Kidney (tissue), 22 donors: ENCODE measurements at places on chromosomes 7 and 10.

DNA sequence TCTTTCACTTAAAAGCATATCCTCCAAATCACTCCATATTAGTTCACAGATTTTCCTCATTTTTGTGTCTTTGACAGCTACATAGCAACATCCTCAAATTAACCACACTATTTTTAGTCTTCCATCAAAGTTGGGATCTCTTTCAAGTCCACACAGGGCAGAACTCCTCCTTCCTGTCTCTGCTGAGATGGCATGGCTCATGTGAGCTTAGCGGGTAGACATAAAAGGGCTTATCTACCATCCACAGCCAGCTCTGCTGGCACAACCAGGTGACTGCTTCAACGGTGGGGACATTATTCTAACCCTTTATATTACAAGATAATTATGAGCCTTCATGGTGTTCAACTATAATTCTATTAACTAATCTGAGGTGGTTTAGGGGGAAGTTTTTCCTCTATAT, 35.5 kb downstream of the ICA1 start:
- no peak for DNase-seq

DNA sequence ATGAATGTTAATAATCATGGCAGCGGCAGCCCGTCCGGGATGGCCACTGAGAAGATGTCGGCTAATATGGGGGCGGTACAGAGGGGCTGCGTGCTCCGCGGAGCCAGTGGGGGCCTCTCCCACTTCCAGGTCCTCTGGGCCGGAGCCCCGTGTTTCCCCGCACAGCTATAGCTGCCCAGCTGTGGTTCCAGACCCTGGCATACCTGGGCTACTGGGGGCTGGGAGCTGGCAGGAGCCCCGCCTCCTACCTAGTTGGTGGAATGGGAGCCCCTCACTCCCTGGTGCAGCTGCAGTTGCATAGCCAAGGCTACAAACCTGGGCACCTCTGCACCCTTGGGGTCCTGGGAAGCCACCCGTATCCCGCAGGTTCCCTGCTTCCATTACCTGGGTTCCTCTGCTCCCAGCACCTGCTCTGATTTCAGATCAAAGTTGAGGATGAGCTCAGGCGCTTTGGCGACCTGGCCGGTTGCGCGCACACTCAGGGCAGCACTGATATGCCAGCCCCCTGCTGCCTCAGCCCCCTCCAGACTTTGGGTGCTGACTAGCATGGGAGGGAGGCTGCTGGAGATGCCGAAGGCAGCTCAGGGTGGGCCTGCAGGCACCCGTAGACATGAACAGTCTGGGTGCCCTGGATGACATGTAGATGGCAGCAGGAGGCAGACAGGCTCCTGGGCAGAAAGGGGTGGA, 236.5 kb upstream of the SEMA3D start:
- no peak for DNase-seq

GRCh38 chr10:6780008-6780677, 200.1 kb upstream of the PRKCQ start:
- DNase-seq, result no peak

GRCh38 chr10:18094793-18095192, 45.4 kb upstream of the CACNB2 start:
- DNase-seq, result no peak

GRCh38 chr10:63801166-63801565, 280.0 kb downstream of the REEP3 start:
- DNase-seq, result no peak

GRCh38 chr10:1399431-1400100, 337.8 kb downstream of the ADARB2 start:
- DNase-seq, result no peak

DNA sequence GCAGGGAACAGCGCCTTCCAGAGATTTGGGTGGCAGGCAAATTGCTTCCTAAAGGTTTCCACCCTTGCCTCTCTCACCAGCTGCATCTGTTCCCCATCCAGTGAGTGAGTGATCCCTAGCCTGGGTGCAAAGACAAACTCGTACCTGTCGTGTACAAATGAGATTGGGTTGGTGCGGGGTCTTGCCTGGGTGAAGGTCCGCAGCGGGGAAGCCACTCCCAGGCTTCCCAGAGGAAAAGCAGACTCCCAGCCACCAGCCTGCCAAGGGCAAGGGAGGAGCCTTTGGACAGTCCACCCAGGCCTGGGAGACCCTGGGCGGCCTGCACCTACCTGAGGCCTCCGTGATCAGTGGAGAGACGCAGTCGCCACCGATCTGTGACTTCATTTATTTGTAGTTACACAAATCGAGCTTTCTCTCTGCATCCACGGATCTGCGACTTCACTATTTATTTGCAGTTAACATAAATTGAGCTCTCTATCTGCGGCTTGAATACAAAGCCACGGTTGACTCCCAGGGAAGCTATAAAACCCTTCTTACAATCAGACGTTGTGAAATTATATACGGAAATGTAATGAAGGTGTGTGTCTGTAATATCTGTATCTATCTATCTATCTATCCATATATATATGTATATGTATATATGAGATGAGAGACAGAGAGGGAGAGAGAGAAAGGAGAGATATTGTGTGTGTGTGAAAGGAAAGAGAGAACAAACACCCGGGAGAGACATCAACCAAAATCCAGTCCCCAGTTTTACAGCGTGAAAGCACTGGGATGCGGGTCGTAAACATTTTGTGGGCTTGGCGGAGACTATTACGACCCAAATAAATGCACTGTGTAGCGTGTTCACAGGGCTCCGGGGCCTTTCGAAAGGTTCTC, 3.0 kb upstream of the HOXA7 start:
- peak; percentile 76 for DNase-seq

DNA sequence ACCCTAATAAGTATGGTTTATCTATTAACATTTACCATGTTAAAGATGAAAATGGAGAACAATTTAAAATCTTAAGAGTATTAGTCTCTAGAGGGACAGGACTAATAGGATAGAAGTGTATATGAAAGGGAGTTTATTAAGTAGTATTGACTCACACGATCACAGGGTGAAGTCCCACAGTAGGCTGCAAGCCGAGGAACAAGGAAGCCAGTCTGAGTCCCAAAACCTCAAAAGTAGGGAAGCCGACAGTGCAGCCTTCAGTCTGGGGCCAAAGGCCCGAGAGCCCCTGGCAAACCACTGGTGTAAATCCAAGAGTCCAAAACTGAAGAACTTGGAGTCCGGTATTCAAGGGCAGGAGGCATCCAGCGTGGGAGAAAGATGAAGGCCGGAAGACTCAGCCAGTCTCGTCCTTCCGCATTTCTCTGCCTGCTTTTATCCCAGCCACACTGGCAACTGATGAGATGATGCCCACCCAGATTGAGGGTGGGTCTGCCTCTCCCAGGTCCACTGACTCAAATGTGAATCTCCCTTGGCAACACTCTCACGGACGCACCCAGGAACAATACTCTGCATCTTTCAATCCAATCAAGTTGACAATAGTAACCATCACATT, 140.8 kb upstream of the FAM20C start:
- no peak for DNase-seq

DNA sequence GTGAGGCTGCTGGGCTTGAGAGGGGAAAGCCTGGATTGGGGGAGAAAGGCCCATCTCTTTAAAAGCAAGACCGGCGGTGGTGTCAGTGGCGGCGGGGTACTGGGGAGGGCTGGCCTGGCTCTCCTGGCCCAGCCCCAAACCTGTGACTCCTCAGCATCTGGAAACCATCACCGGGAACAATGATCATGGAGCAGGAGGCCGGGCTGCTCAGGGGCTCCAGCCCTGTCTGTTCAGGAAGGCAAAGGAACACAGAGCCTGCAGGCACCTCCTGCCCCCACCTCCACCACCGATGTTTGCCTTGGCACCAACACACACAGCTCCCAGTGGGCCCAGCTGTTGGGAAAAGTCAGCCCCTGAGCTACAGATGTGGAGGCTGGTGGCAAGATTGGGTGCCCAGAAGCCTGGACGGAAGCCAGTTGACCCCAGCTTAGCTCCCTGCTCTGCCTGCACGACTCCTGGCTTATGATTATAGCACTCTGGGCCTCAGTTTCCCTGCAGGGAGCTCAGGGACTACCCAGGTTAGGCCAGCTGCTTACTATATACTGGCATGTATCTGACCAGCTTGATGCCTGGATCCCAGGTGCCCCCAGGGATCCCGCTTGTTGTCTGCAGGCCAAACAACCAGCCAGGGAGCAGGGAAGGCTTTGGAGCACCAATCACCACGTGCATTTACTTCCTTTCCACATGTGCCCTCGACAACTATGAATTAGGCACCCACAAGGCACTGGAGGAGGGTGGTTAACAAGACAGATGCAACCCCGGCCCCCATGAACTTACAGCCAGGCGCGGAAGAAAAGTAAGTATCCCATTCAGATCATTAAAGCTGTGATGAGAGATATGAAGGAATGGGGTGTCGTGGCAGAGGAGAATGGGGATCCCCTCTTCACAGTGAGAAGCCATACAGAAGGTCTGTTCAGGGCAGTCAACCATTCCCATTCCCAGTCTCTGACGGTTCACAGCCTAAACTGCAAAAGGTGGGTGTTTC, 37.3 kb downstream of the ZCCHC24 start:
- peak; percentile 65 for DNase-seq

DNA sequence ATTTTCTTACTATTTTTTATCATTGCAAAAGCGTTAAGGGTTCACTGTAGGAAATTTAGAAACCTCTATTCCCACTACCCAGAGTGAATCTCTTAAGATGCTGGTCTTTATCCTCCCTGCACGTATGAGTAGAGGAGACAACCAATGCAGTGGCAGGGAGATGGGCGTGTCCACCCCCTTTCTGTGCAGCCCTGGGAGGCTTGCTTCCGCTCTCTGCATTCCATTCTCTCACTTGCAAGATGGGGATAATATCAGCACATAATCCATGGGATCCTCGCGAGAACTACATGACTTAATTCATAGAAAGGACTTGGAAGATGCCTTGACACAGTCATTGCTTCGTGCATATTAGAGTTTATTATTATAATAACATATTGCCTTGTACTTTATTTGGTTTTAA, 196.2 kb downstream of the KLF6 start:
- DNase-seq, result no peak

DNA sequence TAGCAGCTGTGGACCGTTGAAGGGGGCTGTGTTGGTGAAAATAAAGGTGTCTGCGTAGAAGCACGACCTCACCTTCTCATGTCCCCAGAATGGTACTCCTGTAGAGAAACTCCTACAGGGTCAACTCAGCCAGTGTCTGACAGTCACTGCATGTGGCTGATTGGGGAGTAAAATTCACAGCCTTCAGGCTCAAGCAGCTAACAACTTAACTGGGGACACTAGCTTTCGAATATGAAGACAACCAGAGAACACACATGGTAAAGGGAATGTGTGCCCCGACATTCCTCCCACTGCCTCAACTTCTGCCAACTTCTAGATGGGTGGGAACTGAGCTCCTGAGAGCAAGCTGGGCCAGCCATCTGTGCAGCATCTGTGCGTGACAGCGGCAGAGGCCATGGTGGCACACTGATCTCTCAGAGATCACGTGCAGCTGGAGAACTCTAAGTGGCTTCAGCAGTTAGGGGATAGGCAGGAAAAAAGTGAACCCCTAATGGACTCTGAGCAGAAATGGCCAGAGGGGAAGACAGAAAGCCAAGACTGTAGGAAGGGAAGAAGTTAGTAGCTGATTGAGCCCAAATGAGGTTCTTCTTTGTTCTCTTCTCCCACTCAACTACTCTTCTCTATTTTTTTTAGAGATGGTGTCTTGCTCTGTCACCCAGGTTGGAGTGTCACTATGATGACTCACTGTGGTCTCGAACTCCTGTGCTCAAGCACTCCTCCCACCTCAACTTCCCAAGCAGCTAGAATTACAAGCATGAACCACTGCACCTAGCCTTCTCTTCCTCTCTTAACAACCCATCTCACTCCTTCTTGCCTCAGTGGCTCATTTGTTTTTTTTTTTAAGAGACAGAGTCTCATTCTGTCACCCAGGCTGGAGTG, 280.8 kb downstream of the ZEB1 start:
- no peak for DNase-seq

DNA sequence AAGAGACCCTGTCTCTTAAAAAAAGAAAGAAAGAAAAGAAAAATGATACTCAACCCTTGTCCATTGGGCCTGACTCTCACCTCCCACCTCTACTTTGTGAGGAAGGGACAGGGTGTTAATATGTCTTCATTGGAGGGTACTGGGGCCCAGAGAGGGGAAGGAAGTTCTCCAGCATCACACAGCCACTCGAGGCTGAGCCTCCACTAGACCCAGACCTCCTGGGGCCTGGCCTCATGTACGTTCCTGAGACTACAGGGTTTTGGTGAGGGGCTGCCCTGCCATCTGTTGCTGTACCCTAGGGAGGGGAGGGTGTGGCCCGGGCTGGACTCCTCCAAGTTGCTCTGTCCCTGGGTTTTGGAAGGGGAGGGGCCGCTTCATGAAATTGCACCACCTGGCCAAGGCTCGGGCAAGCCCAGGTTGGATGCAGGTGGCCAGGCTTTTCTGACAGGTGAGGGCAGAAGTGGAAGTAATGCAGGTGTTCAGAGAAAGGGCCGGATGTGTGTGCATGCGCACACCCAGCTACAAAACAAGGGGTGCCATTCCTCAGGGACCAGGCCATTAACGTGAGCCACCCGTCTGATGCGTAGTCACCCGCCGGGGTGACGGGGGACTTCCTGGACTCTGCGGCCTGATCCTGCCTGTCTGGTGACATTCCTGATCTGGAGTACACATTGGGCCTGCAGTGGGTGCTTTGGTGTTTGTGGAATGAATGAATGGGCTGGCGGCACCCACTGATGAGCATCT, 21.7 kb downstream of the GTF2IRD1 start:
- DNase-seq, result no peak

DNA sequence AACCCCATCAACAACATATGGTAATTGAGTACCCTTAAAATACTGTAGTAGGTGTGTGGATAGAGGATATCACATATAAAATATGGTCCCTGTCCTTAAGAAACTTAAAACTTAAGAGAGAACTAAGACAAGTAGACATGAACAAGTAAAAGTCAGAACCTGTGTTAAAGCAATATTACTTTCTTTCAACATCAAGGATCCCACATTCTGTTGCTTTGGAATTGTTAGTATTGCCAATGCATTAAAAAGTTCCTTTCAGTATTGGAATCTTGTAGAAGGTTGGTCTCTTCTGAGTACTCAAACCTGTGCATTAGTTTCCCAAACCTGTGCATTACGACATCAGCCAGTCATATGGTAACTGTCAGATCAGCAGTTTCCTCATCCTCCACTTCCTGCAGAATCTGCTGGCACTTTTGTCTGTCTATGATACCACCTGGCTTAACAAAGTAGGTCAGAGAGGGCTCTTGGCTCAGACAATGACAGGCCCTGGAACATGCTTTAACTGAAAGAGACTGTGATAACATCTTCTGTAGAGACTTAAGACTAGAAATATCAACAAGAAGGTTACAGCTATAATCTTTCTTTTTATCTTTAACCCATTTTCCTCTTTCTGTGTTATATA, 56.5 kb downstream of the CCDC71L start:
- DNase-seq, result no peak

- no peak for DNase-seq
Measured at GRCh38 chr7:50357426-50357825, 52.9 kb downstream of the IKZF1 start.

DNA sequence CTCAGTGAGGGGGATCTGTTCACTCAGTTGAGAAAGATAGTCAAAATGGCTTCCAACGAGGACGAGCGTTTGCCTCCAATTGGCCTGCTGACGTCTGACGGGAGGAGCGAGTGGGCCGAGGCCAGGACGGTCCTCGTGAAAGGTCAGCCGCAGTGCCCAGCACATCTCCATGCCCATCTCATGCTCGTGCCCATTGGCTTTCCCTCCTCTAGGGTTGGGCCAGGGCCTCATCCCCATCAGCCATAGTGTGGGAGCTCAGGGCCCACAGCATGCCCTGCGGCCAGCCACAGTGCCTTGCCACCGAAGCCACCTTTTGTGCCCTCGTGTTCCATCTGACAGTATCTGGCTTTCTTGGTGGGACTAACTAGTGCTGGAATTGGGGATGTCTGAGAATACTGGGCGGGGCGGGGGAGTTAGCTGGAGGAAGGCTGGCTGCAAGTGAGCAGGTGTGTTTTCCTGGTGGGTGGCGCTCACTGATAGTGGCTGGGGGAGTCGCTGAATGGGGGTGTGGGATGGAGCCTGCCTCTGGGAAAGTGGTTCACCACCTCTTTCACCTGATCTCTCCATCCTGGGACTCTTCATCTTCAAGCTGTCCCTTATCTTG, 13.9 kb downstream of the CHAT start:
- DNase-seq, result peak; percentile 37
